ENCODE measurements at places on chromosomes 3 and 15. TPM values are rescaled to one million over a fixed set of nuclear protein-coding genes. Genes with fewer than 3 reads are reported as not detected.

- DNase-seq = no peak
These were observed 25.7 kb upstream of the MYRIP start for GRCh38 chr3:39783680-39784079.

DNA sequence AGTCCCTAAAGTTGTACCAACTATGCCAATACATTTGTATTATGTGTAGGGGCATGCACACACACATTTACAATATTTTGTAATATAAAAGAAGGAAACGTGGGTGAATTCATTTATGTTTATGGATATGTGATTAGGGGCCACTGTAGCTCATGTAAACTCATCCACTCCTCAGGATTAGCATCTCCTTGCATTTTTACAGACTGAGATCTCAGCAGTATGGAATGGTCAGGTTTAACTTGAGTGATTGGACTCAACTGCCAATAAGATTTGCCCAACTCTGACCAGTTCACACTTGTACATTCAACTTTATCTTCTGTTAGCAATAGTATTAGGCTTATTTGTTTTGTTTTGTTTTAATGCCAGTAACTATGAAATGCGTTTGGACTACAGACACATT, 36.5 kb downstream of the PSMD6 start:
- no peak for DNase-seq

EOMES gene
- polyA plus RNA-seq = 0.84 TPM

NEK11 gene
- 35.9 TPM for polyA plus RNA-seq

GOLGA6A gene
- 24.6 TPM for polyA plus RNA-seq

GRAMD1C gene
- polyA plus RNA-seq = 45.5 TPM

DNA sequence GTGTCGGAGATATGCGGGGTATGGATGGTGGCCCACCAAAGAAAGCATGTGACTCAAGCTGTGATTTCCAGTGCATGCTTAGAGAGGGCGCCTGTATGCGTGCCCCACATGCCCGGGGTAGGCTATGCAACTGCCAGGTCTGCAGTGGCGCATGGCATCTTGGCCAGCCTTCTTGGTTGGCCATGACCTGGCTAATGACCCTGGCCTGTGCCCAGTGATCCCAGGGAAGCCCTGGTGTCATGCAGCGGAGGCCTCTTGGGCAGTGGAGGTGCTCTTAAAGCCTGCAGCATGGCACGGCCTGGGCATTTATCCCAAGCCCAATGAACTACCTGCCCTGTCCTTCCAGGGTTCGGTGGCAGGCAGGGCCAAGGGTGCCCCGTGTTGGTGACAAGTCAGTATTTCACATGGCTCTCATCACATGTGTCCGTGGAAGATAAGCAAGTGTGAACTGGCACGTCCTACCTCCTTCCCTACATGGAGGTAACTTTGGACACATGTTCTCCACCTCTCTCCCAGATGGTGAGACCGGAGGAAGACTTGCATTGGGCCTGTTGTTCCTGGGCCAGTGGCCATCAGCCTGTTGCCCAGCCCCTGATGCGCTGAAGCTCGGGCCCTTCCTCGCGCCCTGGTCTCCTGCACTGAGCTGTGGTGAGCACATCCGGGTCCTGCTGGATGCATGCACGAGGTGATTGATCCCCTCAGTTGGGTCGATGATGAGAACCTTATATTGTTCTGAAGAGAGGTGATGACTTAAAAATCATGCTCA, 192.0 kb downstream of the UBE3A start:
- peak; percentile 0 for DNase-seq

GRCh38 chr3:67580430-67581000, 73.9 kb downstream of the SUCLG2 start:
- DNase-seq = no peak

GRCh38 chr3:153615863-153616262, 453.8 kb downstream of the RAP2B start:
- DNase-seq = no peak

SPRED1 gene
- polyA plus RNA-seq = 9.3 TPM

DNA sequence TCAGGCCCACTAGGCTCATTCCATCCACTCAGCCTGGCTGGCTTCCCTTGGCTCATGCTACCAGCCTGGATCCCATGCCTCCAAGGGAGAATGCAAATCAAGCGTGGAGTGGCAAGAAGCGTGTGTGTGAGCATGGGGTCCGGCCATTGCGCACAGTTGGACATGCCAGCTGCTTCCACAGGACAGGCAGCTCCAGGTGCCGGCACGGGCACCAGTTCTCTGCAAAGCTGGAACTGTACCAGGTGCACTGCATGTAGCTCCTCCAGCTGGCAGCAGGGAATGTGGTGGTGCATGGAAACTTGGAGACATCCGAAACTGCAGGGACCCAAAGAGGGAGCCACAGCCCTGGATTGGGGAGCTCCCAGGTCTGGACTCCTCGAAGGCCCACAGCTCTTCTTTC, 449.8 kb downstream of the EPHA6 start:
- no peak for DNase-seq

- DNase-seq = no peak
These were observed 27.7 kb upstream of the HYKK start for GRCh38 chr15:78479650-78480049.

- DNase-seq = no peak
These were observed 55.5 kb downstream of the PLS1 start for GRCh38 chr3:142651711-142652110.

DNA sequence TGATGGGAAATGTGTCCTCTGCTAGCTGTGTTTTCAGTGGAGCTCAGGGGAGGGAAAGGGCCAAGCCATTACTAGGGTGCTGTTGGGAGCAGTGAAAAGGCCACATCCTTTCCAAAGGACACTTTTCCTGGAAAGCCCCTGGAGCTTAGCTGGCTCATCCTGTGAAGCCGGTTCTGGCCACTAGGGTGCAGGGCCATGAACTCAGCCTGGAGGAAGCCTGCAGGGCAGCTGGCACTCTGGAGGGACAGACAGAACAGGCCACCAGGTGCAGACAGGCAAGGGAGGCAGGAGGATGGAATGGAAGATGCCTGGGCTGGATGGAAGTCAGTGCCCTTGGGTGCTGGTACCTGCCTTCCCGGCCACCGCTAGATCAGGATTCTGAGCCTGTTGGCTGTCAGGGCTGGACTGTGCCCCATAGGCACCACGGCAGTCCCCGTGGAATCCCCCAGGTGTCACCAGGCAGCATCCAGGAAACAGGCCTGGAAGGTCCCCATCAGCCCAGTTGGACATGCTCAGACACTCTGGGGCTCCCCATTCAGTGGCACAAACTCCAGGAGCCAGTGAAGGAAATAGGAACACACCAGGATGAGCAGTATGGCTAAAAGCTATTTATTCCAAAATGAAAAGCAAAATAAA, 76.2 kb upstream of the C2CD4B start:
- DNase-seq = peak; percentile 40

DNA sequence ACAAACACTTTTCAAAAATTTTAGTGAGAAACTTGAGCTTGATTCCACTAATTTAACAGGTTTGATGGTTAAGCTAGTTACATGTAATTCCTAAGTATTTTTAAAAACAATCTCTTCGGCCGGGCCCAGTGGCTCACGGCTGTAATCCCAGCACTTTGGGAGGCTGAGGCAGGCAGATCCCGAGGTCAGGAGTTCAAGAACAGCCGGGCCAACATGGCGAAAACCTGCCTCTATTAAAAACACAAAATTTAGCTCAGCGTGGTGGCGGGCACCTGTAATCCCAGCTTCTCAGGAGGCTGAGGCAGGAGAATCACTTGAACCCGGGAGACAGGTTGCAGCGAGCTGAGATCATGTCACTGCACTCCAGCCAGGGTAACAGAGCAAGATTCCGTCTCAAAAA, 25.3 kb downstream of the TRA2B start:
- no peak for DNase-seq
